Common myeloid progenitor, CD34-positive (primary cell): ENCODE measurements at places on chromosomes 12 and 14.

- no peak for DNase-seq
Observed at GRCh38 chr14:103139132-103140025, 16.1 kb downstream of the TNFAIP2 start.

DNA sequence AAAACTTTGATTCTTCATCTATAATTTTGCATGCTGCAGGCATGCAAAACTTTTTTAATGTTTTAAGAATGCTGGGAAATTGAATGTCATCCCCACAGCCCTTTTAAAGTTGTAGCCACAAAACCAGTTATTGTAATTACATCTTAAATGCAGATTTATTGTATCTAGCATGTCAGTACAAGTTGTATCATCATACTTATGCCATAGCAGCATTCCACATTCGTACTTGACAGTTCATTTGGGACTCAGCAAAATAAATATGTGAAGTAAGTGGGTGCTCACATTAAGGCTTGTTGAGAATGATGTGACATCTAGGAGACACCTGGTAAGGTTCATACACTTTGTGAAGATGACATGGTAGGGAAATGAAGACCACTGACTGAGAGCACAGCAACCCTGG, 44.0 kb upstream of the GZMB start:
- DNase-seq, result no peak

- DNase-seq, result no peak
Observed at GRCh38 chr12:124507188-124508109, 60.0 kb downstream of the NCOR2 start.

- DNase-seq, result peak; percentile 22
Observed at GRCh38 chr14:21840765-21841164, 167.1 kb upstream of the OR4E1 start.

- peak; percentile 51 for DNase-seq
Observed at GRCh38 chr12:66964629-66965028, 285.8 kb upstream of the GRIP1 start.

DNA sequence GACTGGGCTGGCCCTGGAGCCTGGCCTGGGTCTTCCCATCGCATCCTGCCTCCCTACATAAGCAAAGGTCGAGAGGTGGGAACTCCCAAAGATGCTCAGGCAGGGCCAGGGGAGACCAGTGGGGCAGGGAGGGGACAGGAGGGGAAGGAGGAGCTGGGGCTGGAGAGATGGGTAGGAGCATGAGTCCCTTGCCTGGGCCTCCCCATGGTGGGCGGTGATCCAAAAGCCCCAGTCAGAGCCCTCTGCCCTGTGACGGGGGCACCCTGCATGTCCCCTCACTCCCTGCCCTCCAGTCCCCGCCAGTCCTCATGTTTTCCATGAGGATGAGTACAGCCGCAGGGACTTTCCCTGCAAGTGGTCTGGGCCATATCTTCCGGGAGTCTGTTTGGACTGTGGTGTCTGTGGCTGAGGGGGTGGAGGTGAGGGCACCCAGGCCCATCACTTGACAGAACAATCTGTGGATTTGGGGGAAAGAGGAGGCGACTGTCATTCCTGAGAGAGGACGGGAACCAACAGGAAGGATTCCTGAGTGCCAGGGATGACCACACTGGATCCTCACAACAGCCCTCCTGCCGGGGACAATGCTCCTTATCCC, 9.3 kb downstream of the BDKRB2 start:
- DNase-seq, result no peak

DNA sequence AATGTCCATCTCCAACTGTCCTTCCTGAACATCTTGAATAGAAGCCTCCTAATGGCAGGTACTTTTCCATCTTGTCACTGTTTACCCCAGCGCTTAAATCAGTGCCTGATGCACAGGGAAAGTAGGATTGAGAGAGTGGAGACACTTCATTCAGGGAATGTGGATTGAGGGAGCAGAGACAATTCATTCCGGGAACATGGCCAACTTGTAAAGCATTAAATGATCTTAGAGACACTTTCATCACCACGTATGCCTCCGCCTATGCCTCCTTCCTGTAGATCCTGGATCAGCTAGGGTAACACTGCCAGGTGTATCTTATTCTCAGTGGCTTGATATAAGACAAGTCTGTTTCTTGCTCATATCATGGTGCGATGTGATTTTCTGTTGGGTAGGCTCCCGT, 67.6 kb upstream of the CSRP2 start:
- no peak for DNase-seq
